ENCODE measurements at places on chromosomes 5 and 9.

- no peak for DNase-seq
These were observed 30.2 kb upstream of the GABRP start for GRCh38 chr5:170753311-170753710.

DNA sequence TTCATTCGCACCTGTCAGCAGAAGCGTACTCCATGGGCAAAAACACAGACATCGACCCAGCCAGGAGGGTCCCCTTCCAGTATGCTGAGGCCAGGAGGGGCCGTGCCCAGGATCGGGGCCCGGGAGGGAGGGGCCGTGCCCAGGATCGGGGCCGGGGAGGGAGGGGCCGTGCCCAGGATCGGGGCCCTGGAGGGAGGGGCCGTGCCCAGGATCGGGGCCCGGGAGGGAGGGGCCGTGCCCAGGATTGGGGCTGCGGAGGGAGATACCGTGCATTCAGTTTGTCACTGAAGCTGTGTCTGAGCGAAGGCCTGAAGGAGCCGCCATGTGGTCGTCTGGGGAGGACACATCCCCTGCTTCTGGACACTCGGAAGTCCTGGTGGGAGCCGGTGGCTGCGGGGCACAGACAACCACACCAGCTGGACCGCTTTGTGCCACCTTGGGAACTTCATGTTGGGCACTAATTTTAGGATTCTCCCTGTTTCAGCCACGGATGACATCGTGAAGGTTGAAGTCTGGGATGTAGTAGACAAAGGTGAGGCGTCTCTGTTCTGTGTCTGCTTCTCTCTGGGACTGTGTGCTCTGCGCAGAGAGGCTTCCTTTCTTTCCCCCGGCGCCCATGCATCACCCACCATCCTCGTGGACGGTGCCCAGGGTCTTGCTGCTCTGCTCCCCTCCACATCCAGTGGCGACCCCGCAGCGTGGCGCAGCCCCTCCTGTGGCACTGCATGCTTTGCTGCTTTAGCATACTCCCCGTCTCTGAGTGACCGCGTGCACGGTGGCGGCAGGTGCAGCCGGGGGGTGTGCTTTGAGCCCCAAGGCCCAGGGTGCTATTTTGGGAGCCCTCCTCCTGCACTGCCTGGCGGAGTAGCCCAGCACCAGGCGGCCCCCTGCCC lies 16.7 kb upstream of the AJM1 start:
- no peak for DNase-seq

GRCh38 chr5:66933066-66933465 lies 263.5 kb downstream of the CD180 start:
- DNase-seq, result no peak

- no peak for DNase-seq
These were observed 92.9 kb downstream of the PALM2AKAP2 start for GRCh38 chr9:109872901-109873300.

- no peak for DNase-seq
These were observed 3.8 kb downstream of the RANBP17 start for GRCh38 chr5:170865622-170866021.

DNA sequence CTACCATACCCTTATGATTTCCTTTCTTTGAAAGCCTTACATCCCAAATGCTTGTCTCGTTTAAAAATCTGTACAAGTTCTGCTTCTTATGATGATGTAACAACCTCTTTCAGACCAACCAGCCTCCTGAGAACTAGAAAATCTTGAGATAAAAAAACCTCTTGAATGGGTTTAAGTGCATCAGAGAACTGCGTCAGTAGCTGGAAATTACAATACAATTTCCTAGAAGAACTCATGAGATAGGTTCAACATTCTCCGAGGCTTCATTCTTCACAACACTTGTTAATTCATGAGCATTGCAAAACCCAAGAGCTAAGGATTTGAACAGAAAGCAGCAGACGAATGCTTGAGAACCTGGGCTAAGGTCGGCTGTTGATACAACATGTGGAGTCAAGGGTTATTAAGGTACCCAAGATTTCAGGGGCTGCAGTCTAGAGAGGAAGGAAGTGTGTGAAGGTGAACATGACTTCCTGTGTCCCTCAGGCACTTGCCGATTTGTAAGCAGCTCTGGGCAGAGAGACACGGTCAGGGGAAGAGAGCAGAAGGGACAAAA lies 286.0 kb downstream of the ICE1 start:
- no peak for DNase-seq

- DNase-seq, result no peak
These were observed 103.2 kb downstream of the PDE4D start for GRCh38 chr5:59790376-59790775.

DNA sequence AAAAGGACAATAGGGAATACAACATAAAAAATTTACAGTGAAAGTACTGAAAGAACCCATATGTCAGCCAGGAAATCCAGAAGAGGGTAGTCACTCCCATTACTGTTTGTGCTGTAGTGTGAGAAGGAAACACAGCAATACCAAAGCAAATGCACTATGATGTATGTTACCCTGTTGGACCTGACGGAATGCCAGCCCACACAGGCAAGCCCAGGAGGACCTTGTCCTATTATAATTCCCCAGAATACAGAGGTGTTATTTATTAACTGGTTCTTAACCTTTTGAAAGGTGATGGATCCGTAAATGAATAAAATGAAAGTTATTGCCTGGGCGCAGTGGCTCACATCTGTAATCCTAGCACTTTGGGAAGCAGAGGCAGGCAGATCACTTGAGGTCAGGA lies 79.0 kb downstream of the GDA start:
- no peak for DNase-seq

DNA sequence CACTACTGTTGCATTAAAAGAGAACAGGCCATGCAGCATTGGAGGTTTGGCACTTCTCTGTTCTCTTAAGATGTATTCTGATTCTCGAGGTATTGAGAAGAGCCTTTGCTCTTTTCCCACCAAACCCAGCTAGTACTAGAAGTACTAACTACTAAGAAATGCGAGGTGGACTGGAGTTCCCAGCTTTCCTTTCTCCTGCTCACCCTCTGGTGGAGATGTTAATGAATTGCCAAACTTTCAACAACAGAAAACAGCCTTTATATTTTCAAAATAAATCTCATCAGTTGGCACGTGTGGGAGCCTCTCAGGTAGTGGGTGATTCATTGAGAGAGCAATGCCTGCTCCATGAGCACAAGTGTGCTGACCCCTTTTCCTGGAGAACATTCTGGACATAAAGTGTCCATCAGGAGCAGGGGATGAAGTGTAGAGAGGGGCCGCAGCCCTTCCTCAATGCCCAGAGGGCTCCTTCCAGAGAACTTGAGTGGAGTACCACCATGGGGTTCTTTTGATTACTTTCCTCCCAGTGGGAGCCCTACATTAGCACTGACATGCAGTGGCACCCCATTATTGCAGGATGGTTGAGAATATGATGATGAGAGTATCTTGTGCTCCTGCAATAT lies 45.7 kb downstream of the TMEM174 start:
- no peak for DNase-seq

DNA sequence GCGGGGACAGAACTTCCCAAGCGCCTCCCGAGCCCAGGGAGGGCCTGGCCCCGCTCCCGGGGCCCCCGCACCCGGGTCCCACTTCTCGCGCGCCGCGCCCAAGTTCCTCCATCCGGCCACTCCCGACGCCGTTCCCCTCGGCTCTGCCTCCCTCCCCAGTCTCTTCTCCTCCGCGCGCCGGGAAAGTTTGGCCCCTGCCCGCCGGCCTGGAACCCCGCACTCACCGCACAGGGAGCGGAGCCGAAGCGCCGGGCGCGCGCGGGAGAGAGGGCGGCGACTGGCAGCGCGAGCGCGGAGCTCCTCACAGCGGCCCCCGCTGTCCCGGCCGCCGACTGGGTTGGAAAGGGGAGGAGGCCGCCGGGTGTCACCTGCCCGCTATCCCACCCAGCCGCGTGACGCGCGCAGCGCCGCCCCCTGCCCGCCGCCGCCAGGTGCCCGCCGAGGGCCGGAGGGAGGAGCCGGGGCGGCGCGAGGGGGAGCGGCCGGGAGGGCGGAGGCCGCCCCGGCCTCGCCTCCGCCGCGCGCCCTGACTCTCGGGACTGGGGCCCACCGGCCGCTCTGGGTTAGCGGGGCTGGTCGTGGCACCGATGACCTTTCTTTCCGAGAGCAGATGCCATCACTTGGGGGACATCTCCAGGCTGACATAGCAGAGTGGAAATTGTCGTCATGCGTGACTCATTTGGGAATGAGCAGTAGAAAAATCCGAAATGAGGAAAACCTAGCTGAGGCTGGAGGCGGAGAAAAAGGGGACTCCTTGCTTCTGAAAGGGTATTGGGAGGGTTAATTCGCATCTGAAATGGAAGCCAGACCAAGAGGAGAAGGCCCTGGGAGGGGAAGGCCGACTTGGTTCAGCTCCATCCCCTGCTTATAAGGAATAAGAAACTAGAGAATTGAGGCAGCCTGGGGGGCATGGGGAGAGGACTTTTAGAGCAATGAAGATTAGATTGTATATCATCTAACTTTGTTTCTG lies at the start of gene ELOVL7:
Gene ELOVL7 (minus strand): TSS at position 334 of the 970 bp plus-strand sequence. CDS start 56,872 bp downstream, outside the sequence.
- DNase-seq, result peak; percentile 15

- DNase-seq, result no peak
These were observed 201.0 kb downstream of the TRIM32 start for GRCh38 chr9:116888066-116888465.

GRCh38 chr5:65823204-65823603 lies 101.2 kb downstream of the NLN start:
- no peak for DNase-seq

DNA sequence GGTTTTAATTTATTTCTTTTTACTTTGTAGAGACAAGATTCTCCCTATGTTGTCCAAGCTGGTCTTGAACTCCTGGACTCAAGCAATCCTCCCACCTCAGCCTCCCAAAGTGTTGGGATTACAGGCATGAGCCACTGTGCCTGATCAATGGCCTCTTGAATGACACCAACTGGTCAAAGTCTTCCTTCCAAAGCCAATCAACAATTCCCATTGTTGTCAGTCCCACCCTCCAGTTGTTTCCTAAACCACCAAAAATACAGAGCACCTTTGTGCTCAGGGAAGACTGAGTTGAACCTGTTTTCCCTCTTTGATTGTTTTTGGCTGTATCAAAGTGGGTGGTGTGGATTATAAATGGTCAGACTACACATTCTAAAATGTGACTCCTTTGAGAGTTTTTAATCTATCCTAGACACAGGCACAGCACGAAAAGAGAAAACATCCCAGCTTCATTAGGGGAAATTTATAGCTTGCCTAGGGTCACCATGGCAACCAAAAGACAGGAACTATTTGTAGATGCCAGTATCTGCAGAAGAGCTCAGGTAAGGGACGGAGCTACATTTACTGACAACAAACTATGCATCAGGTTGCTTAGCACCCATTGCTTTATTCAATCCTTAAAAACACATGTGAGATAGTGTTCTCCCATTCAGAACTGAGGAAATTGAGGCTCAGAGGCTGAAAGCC lies 27.6 kb upstream of the ATP6V1G1 start:
- DNase-seq, result no peak

DNA sequence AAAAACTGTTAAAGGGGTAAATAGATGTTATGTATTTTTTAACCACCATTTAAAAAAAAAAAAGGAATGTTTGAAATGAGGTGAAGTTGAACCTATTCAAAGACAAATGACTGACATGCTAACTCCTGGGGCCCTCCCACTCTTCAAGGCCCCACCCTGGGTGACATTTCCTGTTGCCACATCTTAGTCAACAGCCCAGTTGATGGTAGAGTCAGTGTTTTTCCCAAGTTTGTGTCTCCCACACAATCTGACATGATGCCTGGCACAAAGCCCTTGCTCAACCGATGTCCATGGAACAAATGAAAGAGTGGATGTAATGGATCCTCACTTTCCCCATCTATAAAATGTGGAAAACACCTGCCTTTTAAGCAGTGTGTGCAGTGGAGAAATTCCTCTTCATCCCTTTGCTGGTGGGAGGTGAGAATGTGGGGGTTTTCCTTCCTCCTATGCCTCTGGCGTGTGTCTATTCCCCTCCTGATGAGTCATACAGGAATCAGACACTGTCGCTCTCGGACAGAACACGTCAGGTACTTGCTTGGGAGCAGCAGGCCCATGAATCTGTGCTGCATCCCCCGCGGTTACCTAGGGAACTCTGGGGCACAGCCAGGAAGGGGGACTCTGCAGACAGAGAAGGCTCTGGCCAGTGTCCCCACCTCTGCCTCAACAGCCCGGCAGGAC lies 13.7 kb upstream of the ADRA1B start:
- no peak for DNase-seq

DNA sequence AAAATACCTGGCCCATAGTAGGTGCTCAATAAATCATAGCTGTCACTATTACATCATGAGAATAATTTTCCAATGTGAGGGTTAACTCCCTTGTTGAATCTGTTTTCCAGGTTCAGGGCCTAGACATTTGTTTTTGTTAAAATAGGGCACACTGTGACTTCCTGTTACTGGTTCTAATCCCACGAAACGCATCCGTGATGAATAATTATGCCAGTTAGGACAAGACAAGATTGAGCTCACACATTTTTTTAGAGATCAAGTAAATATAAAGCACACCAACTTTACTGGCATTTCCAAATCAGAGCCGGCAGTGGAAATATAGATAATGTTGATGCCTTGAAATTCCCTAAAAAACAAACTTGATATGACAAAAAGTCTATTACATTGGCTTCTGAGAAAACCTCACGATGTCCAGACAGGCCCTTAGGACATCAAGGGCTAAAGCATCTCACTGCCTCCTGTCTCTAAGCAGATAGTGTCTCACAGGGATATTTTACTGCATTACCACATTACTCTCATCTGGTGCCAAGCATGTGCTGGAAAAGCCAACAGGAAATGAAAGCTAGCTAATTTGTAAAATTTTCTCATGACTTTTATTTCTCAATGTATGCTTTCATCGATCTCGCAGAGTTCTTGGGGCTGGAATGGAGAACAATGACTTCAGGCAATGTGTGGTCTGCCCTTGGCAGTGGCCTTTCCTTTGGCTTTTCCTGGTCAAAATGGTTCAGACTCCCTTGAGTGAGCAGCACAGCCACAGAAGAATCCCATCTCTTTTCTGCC lies 414.3 kb upstream of the PAPPA start:
- no peak for DNase-seq

- DNase-seq, result no peak
These were observed 140.5 kb upstream of the IRX4 start for GRCh38 chr5:2023196-2023595.

All from heart right ventricle (tissue), 16 donors.